Right renal pelvis (tissue), 4 donors: ENCODE measurements at places on chromosomes 6 and 20.

DNA sequence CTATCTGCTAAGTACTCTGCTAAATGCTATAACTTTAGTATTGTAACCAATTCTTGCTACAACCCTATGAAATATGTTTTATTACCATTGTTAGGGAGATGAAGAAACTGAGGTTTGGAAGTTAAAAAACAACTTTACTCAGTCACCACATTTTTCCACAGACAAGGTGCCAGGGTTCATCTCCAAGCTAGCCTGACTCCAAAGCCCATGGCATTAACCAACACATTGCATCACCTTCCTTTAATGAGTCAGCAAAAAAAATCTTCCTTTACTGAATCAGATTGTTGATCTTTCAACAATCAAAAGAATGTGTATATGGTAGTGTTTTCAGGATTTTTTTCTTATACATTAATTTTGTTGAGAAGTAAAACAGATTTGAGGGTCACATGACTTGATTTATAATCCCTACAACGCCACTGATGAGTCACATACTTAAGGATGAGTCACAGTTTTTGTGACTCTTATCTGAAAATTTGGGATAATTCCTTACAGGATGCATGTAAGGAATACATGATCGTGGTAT, 41.5 kb downstream of the MAN1A1 start:
- DNase-seq = no peak

GRCh38 chr6:159943101-159943632, 25.7 kb upstream of the IGF2R start:
- no peak for DNase-seq

DNA sequence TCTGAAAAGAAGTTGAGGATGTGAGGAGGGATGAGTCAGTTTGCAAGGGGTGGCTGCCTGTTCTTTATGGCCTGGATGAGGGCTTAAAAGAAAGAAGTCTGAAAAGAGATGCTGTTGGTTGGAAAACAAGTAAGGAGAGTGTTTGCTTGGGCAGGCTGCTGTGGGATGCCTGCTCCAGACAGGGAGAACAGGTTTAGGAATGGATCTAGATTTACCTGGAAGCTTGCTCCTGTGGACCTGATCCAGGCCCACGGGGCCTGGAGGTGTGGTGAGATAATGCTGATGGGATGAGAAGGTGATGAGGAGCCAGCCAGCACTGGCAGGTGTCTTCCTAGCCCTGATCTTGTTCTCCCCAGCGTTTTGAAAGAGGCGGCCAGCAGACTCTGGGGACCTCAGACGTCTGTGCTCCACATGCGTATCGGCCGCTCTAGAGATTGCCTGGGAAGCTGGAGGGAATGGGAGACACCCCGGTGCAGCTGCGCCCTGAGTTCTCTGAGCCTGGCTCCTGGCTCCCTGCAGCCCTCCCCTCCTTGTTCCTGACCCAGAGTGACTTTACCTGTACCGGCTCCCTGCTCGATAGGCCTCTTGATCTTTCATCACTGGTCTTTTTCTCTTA, 331.3 kb downstream of the ZFAND3 start:
- no peak for DNase-seq

GRCh38 chr6:15293674-15294073, 47.8 kb downstream of the JARID2 start:
- DNase-seq = no peak

GRCh38 chr20:8361006-8361652, 229.1 kb downstream of the PLCB1 start:
- no peak for DNase-seq

- DNase-seq = no peak
Measured at GRCh38 chr20:58705208-58705926, 12.8 kb downstream of the NPEPL1 start.

DNA sequence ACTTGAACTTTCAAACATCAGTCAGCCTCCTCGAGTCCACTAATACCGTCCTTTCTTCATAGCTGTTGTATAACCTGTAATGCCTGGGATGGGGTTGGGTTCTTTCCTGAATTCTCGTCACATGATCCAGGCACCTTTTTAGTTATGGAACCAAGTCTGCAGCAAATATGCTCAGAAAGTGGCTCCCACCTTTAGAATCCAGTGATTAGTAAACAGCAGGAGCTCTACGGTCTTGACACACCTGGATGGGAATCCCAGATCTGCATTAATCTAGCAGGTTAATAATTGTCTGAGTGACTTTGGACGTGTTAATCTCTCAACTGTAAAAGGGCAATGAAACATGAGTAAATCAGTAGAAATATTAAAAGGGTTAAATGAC, 729 bp upstream of the ZHX3 start:
- no peak for DNase-seq

DNA sequence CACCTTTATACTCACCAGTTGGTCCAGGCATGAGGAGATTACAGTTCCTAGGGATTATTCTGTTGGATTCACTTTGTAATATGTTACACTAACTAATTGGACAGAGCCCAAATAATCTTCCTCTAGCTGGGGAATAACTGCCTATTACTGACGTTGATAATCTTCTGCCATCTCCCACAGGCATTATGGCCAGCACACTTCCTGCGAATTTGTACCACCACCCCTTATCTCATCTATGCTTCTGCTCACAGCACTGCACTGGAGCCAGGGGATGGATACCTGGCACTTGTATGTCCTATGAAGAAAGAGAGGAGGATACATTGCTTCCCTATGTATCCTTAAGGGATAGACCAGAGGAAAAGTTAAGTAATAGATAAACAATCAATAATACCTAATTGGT, 494.8 kb upstream of the MAN1A1 start:
- DNase-seq = no peak

DNA sequence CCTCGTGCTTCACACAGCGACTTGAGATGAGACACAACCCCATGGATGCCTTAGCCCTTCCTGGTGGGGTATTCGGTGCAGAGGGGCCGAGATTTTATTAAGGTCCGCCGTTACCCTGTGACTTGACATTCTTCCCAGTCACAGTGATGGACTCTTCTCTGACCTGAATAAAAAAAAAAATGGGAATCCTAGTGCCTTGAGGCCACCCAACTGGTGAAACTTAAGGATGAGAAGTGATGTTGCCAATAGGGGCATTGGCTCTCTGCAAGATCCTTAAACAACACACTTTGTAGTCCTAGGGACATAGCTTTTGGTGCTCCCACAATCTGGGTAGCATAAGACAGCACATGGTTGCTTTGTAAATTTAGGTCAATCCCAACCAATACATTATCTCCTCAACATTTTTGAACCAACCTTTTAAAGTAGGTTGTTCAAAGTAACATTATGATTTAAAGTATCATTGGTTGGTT, 814 bp upstream of the ADNP start:
- DNase-seq = no peak

DNA sequence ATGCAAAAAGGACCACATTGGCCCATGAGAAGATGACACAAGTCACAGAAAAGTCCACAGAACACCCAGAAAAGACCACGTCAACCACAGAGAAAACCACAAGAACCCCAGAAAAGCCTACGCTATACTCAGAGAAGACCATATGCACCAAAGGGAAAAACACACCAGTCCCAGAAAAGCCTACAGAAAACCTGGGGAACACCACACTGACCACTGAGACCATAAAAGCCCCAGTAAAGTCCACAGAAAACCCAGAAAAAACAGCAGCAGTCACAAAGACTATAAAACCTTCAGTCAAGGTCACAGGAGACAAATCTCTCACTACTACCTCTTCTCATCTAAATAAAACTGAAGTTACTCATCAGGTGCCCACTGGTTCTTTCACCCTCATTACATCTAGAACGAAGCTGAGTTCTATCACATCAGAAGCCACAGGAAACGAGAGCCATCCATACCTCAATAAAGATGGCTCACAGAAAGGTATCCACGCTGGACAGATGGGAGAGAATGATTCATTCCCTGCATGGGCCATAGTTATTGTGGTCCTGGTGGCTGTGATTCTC, 11.2 kb downstream of the MUCL3 start:
- no peak for DNase-seq

- no peak for DNase-seq
Measured at GRCh38 chr6:141041596-141042087, 1091.1 kb upstream of the GJE1 start.

DNA sequence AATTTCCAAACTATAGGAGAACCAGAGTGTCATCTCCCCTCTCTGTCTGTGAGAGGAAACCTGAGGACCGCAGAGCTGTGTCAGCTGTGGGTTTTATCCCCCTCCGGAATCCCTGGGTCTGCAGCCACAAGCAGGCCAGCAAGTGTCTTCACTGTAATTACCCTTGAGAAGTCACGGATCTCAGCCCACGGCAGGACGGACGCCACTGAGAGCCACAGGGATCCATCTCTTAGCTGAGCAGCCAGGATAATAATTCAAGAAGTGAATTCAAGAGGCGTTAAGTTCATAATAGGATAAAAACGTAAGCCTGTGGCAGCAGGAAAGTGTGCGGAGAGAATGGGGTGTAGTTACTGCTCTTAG, 37.0 kb downstream of the DLL1 start:
- DNase-seq = no peak

- no peak for DNase-seq
Measured at GRCh38 chr6:163950159-163950558, 535.6 kb downstream of the QKI start.

DNA sequence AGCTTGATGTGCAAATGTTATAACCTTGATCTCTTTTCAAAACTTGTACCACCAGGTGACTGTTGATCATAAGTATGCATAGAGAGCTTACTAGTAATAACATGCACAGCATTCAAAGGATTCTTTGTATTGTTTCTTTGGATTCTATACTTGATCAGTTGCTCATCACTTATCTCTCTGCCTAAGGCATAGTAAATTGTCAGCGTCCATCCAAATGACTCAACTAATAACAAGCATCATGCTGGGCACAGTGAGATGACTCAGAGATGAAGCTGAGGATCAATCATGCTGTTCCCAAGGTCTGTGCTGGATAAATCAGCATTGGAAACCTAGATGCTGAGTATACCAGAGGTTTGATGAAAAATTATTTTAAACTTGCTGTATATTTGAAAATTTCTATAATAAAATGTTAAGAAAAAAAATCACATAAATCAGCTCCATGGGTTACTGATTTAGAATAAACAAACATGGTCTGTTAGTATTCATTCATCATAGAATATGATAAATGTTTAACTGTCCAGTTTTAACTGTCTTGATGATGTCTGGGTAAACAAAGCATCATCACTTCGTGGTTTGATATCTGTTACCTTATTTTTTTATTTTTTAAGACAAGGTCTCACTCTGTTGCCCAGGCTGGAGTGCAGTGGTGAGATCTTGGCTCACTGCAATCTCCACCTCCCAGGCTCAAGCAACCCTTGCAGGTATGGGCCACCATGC, 45.6 kb upstream of the SGK1 start:
- DNase-seq = no peak

DNA sequence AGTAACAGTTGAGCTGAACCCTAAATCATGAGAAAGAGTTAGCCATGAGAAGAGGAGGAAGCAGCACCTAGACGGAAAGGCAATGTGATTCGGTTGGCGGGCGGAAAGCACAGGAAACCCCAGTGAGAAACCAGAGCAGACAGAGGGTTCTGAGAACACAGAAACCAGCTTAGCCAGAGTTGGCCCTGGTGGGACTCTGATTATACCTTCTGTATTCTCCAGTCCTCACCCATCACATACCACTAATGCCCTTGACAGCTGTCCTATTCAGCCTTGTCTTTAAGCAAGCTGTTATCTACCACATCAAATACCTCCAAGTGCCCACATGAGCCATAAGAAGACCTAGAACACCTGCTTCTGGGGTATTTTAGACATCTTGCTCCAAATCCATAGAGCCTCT, 58.9 kb upstream of the LRRC1 start:
- DNase-seq = no peak

DNA sequence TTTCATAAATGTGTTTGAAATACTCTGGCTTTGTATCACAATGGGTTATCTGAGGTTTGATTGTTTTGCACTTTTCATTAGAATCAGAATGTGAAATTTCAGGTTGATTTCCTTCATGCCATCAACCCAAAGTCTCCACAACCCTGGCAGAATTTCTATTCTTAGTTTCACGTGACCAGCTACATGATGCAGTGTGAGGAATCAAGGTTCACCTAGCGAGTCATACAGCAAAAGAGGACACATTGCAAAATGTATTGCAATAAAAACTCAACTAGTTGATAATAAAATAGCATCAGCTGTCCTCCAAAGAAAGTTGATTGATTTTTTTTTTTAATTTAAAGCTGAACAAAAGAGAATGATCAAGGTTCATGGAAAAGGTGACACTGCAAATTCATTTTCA, 2.2 kb downstream of the HAO1 start:
- no peak for DNase-seq

DNA sequence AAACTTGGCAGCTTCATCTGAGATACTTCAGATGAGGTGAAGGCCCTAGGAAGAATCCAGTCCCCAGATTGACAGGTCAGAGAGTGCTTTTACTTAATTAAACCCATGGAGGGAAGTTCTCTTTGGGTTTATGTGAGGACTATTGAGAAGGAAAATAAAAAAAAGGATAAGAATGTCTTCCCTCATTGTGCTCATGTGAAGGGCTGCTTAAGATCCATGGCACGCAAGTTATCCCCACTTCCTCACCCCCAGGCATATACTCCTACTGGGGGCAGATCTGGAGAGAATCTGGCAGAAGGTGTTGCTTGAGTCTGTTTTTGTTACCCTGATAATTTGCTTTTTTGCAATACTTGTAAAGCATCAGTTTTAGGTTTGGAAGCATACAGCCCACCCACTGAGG, 322.9 kb upstream of the TFAP2D start:
- DNase-seq = no peak

DNA sequence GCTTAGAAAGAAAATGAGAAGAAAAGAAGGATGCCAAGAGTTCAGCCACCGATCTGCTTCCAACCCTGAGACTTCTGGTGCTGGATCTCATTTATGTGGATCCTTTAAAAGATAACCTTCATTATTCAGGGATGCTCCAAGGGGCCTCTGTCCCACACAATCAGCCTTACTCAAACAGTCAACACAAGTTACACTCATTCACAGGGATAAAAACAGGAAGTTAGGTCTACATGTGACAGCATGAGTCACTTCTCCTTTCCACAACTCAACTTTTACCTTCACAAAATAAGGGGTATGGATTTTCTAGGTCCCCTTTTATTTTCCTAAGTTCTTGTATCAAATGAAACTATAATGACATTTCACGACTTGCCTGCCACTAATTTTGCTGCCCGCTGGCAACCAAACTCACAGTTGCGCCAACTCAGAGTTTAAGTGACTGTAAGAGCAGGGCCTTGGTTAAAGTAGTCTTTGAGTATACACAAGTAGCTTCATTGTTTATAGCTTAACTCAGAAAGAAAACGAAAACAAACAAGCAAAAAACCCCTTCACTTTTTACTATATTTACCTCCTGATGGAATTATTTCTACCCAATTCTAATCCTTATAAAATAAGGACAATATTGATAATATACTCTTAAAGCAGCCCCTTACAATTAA, 278.8 kb upstream of the RUNX2 start:
- DNase-seq = no peak

- no peak for DNase-seq
Measured at GRCh38 chr6:95294043-95294442, 283.3 kb upstream of the MANEA start.

DNA sequence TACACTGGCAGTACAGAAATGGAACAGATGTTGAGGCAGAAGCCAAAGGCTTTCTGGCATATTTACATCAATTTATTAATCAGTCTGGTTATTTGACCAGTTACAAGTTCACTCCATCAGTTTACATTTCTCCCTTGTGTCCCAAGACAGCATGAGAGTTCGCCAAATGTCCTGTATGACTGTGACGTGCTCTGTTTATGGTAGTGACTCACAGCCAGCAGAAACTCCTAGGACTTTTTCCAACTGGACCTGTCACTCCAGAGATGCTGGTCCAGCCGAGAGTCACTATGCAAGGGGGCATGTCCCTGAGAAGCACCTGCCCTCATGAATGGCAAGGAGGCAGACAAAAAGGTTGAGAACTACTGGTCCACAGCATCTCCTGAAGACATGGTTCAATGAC, 160.0 kb downstream of the LRFN2 start:
- DNase-seq = no peak

- DNase-seq = no peak
Measured at GRCh38 chr6:148963738-148964137, 216.9 kb downstream of the UST start.
